ENCODE measurements at places on chromosomes 2 and 18.

DNA sequence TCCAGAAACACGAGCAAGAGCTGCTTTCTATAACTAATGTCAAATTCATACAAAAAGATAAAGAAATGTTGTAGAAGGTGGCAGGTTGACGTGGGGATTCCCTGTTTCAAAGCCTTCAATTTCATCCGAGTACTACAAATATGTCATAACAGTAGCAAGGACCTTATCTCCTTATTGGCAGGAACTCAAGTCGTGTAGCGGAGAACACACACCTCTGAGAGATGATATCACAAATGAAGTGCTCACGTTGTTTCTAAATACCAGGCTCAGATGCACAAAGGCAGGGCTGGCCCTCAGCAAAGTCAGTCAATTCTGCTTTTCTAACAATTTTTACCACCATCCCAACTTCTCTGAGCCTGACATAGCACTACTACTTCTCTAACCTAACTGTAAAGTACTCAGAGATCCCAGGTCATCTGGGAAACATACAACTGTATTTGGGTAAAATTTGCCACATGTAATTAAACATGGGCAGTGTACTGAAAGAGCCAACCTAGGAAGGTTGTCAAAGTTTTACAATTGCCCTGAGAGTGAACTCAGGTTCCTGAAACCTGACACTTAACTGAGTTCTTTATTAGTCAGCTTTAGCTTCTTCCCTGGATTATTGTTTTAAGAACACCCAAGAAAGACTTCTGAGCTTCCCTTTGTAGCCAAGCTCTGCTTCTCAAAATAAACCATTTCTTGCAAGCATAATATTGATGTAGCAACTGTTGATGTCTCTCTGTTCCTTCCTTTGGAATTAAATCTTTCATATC lies 813.7 kb upstream of the ACVR2A start:
- DNase-seq = no peak

- DNase-seq = no peak
These were observed 35.9 kb upstream of the MYO1B start for GRCh38 chr2:191209340-191209739.

GRCh38 chr18:36086186-36086585 lies 18.8 kb upstream of the RPRD1A start:
- DNase-seq = no peak

GRCh38 chr18:4400911-4401310 lies 54.2 kb downstream of the DLGAP1 start:
- DNase-seq = no peak

GRCh38 chr2:36356298-36356989 lies 866 bp downstream of the CRIM1 start:
- DNase-seq = no peak

DNA sequence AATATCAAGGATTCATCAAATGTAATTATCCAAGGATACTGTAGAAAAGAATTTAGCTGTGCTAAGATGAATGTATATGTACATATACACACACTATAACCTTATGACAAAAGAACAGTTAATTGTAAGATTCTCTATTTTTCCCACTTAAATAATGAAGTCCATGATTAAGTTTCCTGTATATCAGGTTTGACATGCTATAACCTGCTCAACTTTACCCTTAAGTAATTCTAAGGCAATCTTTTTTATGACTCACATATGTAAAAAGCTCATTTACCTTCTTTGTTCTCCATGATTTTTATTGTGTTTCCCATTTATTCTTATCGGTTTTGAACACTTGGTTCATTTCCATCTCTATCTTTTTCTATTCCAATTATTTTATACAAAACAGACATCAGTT lies 1213.1 kb upstream of the SLC39A10 start:
- DNase-seq = no peak

GRCh38 chr2:150141226-150142001 lies 346.1 kb downstream of the RND3 start:
- no peak for DNase-seq

DNA sequence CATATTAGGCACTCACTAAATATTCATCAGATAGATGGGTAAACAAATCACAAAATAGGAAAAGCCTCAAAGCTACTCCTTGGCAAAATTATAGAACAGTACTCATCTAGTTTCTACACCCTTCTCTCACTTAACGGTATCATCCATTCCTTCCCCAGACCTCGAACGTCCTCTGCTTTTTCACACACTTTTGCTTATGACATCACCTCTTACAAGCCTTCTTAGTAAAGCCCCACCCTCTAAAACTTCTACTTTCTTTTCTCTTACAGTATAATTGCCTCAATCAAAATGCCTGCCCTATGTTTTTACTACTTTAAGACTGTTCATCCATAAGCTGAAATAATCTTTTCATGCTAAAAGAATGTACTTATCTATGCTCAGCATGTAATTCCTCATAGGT lies 8.1 kb downstream of the CHN1 start:
- no peak for DNase-seq

All from midbrain (tissue), 1 donor.